ENCODE measurements at places on chromosomes 4 and X. TPM values are rescaled to one million over a fixed set of nuclear protein-coding genes. Genes with fewer than 3 reads are reported as not detected.

PFKFB1 gene
- total RNA-seq, result 0.09 TPM

GRCh38 chrX:69307756-69308155 lies 142.5 kb upstream of the PJA1 start:
- DNase-seq, result no peak

GRCh38 chr4:152169683-152170082 lies 366.2 kb downstream of the FBXW7 start:
- no peak for DNase-seq

PPBP gene
- total RNA-seq, result not detected

DNA sequence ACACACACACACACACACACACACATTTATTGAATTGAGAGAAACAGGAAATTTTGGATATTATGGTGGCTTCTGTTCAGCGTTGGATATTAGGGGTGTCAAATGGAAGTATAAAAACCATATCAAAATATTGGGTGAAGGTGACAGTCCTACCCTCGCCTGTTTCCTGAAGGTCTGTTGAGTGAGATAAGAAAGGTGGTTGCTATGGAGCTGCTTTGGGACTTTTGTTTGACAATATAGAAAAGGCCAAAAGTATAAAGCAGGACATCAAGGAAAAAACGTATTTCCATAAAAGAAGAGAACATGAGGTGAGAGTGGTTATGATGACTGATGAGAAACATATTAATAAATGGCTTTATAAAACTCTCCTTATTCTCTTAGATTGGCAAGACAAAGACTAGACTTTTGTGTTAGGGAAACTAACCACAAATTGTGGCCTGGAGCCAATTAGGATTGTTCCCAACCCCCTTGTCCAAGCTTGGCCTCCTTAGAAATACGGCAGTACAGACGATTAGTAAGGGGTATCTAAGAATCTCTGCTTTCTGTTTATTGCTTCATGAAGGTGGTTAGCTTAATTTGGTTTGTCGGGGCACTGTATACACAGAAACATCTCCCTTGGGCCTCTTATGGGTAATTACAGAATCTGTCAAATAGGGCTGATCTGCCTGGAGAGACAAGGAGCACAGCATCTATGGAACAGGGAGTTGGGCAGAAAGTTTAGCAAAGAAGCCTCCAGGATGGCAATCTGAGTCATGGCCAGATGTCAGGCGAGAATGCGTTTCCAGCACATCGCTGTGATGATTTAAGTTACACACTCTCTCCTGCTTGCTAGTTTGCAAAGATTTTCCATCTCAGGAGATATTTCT lies 198.0 kb downstream of the CBR4 start:
- peak; percentile 69 for DNase-seq

DNA sequence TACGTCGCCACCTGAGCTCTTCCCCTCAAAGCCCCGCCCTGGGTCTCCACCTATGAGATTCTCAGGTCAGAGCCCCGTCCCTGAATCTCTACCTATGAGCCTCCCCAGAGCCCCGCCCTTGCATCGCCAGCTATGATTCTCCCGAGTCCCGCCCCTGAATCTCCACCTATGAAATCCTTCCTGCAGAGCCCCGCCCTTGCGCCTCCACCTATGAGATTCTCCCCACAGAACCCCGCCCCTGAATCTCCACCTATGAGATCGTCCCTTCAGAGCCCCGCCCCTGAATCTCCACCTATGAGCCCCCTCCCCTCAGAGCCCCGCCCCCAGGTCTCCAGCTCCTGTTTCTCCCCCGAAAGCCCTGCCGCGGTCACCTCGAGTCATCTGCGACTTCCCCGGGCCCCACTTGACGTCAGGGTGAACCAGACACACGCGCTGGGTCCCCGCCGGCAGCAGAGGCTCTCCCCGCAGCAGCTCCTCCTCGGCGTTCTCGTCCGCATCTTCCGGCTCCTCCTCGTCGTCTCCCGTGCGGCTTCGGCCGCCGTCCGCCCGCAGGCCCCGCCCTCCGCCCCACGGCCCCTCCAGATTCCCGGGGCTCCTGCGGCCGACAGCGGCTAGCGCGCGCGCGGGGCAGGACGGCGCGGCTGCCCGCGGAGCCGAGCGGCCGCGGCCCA lies 393 bp downstream of the GTPBP6 start:
- peak; percentile 98 for DNase-seq

DNA sequence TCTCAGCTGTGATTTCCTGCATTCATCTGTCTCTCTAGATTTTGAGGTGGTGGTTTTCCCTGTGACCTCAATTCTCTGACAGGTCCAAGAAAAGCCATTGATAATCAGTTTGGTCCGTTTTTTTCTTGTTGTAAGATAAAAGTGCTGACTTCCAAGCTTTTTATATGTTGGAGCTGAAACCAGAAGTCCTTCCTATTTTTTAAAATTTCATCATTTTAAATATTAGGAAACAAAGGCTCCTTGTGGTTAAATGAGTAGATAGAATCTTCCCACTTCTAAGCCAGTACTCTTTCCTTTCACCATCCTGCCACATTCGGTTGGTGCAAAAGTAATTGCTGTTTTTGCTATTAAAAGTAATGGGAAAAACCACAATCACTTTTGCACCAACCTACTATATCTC lies 18.3 kb downstream of the RNF175 start:
- DNase-seq, result no peak

DNA sequence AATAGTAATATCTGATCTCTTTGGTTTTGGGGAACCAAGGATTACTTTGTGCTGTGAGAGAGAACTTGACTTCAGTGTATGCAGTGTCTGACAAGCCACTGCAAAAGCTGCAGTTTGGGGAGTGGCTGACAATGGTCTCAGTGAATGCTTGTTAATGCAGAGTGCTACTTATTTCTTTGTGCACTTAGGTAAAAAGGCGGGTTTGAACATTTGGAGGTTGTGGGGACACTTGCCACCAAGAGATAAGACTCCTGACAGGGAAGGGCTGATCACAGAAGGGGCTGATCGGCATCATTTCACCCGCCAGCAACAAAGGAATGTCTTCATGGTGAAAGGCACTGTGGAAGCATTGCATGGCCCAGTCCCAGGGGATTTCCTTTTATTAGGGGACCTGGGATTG lies 28.6 kb upstream of the USP46 start:
- no peak for DNase-seq

GRCh38 chr4:80069837-80070731 lies 2.9 kb downstream of the ANTXR2 start:
- DNase-seq, result peak; percentile 70

Data from fibroblast of the aortic adventitia (primary cell).